C1 segment of cervical spinal cord (tissue), 14 donors: ENCODE measurements at places on chromosomes 3 and 15.

GRCh38 chr15:37819191-37819590 lies 115.2 kb upstream of the TMCO5A start:
- no peak for DNase-seq

- DNase-seq: no peak
These were observed 108.9 kb downstream of the PEAK1 start for GRCh38 chr15:77311020-77311419.

DNA sequence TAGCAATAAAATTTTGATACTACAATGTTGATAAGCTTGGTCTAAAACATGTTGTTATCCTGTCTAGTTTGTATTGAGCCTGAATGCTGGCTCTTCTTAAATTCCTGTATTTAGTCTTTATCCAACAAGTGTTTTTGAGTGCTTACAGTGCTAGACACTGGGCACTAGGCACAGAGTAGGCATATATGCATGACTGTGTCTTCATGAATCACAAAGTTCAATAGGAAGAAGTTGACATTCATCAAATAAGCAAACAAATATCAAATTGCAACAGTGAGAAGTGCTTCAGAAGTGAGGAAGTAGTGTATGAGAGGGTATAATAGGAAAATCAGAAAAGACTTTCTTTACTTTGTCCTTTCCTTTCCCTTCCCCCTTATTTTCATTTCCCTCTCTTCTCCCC lies 6.8 kb downstream of the CD96 start:
- no peak for DNase-seq

DNA sequence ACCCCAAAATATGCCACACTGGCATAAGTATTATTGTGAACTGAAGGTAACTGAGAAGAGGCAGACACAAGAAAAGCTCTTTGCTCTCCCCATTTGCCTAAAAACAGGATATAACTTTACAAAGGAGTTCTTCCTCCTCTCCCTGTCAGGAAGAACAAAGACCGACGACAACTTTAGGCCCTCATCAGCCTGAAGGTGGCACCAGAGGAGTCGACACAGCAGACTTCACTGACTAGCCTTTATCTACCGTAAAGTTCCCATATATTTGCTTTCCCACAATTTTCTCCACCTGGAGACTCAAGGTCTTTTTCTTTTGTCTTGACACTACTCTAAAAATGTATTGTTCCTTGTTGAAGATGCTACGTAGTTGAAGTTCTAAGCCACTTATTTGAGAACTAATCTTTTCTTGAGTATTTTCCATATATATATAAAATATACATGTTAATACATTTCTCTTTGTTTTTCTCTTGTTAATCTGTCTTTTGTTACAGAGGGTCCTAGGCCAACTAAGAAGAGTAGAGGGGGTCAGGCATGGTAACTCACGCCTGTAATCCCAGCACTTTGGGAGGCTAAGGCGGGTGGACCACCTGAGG lies 16.2 kb upstream of the XIRP1 start:
- DNase-seq: no peak

DNA sequence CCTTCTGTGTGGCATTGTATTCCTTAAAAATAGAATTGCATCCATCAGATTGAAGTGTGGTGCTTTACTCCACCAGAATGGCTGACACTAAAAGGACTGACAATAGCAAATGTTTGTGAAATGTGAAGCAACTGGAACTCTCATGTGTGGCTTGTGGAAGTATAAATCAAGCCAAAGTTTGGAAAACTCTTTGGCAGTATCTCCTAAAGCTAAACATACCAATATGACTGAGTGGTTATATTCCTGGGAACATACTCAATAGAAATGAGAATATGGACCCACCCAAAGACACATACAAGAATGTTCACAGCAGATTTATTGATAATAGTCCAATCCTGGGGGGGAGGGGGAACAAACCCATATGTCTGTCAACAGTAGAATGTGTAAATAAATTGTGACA lies 87.1 kb downstream of the RARB start:
- DNase-seq: no peak

DNA sequence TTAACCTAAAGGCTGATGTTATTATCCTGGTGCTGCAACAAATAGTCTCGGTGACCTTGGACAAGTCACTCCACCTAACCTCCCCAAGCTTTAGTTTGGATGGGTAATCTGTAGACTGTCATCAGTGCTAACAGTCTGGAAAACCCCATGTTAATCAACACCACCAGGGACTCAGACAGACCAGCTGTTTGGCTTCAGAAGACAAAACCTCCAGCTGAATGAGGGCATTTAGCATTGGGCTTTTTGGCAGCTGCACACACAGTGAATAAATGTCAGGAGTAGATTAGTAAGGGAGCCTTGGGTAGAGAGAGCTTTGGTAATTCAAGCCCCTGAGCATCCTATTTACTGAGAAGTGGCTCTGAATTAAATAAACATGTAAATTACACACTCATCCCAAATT lies 24.9 kb upstream of the C3orf80 start:
- no peak for DNase-seq

DNA sequence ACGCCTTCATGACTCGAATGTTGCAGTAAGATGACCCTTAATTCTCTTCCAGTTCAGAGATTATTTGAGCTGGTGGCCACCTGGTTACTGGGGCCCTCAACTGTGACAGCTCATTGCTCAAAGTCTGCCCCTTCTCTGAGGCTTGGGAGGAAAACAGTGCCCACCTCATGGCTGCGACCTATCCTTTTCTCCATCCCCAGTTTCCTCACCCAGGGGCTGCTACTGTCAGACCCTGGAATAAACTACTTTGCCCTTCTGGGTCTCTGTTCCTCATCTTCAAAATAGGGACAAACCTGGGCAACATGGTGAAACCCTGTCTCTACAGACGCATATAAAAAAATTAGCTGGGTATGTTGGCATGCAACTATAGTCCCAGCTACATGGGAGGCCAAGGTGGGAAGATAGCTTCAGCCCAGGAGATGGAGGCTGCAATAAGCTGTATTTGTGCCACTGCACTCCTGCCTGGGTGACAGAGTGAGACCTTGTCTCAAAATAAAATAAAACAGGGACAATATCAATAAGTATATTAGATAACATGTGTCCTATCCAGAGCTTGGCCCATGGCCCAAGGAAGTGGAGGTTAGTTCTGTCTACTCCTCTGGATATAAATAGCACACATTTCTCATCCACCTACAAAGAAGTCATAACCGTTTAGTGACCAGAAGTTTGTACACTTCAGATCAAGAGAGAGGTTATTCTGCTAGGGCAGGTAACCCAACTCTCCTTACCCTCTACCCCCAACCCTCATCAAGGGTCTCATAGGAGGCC lies 2.2 kb upstream of the RASL12 start:
- DNase-seq: no peak

- no peak for DNase-seq
These were observed 98.1 kb upstream of the HACD2 start for GRCh38 chr3:123682781-123683504.

DNA sequence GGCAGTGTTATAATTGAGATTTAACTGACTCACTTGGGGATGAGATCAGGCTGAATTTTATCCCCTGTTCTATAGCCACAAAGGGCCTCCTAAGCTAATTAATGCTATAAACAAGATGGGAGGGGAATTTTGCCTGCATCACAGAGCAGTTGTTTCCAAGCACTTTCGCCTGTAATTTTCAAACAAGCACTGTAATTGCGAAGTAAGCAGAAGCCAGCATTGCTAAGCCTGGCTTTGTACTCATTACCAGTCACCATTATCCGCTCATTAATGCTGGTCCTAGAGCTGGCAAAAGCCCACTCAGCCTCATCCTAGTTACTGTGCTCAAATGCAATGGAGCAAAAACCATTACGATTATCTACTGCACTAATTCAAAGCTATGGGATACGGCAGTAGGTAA lies 356.6 kb upstream of the UBE2E2 start:
- DNase-seq: no peak

GRCh38 chr3:123449102-123449996 lies 459 bp upstream of the ADCY5 start:
- DNase-seq: peak; percentile 60

DNA sequence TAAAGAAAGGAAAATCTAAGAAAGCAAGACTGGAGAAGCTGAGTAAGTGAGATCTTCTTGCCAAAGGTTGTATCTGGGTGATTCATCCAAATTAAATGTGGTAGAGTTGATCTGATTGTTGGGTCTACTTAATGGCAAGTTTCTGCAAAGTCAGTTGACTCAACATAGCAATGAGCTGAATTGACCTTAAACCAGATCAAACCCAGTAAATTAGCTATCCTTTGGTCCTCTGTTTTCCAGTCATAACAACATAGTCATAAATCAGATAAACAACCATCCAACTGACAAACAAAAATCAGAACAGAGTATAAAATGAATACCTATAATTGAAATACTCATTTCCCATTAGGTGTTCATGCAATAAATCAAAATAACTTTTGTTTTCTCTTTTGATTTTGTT lies 142.6 kb upstream of the CFAP20DC start:
- no peak for DNase-seq

DNA sequence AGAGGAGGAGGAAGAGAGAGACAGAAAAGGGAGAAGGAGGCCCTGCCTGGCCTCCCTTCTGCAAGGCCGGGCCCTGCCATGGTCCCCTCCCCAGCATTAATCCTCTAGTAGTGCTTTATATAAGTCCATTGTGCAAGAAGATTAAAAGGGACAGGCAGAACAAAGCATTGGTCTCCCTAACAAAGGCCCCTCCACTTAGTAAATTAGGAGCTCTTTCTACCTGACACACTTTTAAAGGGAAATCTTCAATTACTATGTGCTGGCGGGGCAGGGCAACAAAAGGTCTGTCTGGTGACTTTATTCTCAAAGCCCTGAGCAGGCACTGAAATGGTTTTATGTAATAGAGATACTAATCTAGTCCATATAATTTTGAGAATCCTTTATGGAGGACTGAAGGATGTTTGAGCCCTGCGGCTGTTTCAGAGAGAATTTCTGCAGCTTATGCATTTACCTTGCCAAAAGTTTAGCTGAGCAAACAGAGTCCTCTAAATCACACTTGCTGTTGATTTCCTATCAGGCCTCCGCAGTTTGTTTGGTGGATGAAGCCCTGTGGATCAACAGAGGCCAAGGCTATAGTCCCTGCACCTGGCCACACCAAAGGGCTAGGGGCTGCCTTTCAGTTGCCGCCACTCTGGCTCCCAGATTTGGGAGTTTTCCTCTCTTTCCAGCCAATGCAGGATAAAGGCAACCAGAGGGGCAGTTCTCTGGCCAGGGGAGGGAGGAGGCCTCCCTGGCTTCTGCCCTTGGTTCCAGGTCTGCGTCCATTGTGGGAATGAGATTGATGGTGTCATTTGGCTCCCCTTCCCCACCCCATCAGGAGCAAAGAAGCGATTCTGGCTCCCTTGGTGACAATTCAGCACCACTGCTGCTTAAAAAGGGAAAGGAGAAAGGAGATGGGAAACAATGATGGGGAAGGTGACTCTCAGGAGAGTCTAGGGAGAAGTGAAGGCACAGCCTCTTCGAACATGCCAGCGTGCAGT lies 148.0 kb downstream of the MEGF11 start:
- no peak for DNase-seq

DNA sequence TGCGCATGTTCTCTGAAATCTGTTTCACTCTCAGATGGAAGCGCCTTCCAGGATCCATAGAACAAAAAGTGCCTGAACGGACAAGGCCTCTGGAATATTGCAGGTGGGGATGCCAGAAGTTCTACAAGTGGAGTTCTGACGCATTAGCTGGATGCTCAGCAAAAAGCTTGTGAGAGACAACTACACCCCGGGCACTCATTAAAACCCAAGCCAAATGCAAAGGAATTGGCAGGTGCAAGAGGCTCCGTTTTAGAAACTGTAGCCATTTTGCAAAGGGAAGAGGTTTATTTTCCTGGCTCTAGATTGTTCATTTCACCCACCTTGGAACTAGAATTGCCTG lies 35.2 kb upstream of the SLC24A5 start:
- no peak for DNase-seq

DNA sequence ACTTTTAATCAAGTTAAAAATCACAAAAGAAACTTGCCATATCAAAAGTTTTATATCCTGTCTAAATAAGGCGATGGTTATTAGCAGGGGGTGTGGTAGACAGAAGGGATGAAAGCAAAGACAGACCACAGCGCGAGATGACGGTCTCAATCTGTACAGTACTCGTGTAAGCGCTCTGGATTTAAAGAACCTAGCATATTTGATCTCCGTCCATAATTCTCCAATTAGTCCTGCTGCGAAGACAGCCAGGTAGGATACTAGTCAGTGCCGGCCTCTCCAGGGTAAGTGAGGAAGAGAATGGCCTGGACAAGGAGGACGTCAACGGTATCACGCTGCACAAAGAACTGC lies 701 bp downstream of the SGO1 start:
- DNase-seq: no peak

DNA sequence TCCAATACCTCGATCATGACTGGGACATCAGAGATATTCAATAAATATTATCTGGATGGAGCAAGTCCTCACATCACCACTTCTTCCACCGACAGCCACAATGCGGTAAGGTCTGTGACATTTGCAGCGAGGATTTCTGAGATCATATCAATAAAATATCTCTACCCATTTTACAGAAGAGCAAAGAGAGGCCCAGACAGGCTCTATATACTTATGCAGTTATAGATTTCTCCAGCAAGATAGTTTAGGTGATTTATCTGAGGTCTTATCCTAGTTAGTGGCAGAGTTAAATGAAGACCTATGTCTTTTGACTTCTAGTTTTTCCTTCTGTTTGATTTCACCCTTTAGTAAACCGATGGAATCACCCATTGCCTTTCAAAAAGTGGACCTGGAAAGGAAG lies 81.6 kb downstream of the TNIK start:
- DNase-seq: no peak

DNA sequence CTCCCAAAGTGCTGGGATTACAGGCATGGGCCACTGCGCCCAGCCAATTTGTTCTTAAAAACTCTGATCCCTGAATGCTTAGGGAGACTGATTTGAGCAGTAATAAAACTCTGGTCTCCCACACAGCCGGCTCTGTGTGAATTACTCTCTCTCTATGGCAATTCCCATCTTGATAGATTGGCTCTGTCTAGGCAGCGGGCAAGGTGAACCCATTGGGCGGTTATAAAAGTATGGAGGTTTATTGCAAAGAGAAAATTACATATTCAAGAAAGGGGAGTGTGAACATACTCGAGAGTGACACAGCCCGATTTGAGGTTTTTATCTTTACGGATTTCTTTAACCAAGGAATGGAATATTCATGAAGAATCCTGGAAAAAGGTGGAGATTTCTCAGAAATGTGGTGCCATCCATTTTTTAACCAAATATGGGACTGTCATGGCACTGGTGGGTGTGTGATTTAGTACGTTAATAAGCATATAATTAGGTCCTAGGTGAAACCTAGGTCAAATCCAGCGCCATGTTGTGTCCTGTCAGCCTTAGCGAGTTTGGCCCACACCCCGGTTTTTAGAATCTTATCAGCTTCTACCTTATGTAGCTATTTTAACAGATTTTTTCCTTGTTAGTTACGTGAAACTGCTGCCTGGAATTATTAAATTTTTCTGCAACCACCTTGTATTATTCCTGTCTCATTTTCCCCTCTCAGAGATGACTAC lies 7.2 kb upstream of the GMPS start:
- no peak for DNase-seq
